ENCODE measurements at places on chromosomes 5 and 9.
A peak's percentile ranks its signal among the peaks of the same experiment; 100 is the strongest.

DNA sequence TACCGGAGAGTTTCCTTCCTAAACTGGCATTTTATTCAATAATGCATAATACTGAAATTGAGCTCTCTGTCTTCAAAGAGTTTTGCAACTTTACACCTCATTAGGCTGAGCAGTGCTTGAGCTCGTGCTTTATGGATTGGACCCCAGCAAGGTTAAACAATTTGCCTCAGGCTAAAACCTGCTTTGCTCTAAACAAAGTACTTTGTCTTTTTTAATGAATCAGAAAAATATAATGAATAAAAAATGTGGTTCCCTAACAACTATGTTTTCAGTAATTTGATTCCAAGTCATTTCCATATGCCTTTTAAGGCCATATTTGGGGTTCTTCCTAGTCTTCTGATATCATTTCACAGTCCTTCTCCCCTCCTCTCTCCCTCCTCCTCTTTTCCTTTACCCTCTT, 20.0 kb downstream of the ZNF366 start:
- DNase-seq: no peak

DNA sequence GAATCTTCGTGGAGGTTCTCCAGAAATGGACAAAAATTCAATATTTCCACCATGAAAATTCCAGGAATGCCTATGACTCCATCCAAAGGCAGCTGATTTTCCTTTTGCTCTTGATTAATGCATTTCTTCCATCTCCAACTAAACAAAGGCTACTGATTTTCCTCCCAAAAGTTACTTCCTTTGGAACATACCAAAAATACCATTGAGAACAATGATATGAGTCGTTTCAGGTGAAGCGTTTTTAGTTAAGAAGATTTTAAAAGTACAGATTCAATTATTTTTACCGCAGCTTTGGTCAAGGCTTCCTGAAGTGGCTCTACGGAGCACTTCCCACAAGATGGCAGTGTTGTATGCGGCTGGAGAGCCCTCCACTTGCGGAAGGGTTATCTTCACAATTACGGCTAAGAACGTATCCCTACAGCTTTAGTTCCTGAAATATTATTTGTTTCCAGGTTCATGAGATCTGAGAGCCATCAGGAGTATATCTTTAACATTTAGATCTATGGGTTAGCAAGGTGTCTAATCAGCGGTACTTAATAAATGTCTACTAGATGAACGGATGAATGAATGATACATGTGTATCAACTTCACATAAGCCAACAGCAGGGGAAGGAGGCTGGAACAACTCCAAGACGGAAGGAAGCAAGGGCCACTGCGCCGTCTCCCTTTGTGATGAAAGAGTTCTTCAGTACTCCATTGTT, 35.9 kb upstream of the ARSB start:
- DNase-seq: peak; percentile 4

GRCh38 chr9:130421802-130422276, 22.9 kb upstream of the ASS1 start:
- no peak for DNase-seq

GRCh38 chr5:138972836-138973235, 97.7 kb upstream of the LRRTM2 start:
- DNase-seq: no peak

DNA sequence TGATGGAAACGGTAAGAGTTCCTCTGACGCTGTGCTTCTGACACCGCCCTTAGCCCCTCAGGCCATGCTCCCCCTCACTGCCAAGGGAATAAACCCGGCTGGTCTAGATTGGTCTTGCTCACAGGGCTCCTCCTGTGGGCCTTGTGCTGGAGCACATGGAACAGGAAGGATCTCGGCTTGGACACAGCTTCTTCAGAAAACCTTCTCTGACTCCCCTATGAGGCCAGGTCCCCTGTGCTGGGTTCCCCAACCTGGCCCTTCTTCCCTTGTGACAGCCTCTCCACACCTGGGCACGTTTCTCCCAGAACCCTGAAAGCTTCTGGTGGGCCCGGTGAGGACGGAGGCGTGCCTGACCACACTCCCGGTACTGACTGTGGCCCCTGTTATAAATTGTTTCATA, 8.2 kb downstream of the SPATA31E1 start:
- no peak for DNase-seq

- no peak for DNase-seq
Observed at GRCh38 chr9:33228606-33229005, 11.4 kb upstream of the SPINK4 start.

GRCh38 chr9:125674981-125675973, 31.7 kb downstream of the MAPKAP1 start:
- no peak for DNase-seq

GRCh38 chr9:109143881-109144562, 23.0 kb downstream of the FRRS1L start:
- no peak for DNase-seq

GRCh38 chr5:51033215-51033614, 350.0 kb upstream of the ISL1 start:
- DNase-seq: no peak

DNA sequence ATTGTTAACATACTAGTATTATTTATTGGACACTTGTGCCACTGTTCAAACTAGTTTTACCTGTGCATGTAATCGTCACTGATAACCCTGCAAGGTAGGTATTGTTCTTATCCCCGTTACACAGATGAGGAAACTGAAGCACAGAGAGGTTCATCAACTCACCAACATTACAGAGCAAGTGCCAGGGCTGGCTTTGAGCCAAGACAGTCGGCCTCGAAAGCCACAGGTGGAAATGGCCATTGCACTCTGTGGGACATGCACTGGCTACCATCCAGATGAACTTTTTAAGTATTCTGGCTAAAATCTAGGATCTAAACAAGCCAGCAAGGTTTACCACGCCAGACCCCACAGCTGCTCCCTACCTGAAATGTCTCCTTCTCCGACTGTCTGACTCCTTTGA, 57.9 kb downstream of the TEX10 start:
- no peak for DNase-seq

DNA sequence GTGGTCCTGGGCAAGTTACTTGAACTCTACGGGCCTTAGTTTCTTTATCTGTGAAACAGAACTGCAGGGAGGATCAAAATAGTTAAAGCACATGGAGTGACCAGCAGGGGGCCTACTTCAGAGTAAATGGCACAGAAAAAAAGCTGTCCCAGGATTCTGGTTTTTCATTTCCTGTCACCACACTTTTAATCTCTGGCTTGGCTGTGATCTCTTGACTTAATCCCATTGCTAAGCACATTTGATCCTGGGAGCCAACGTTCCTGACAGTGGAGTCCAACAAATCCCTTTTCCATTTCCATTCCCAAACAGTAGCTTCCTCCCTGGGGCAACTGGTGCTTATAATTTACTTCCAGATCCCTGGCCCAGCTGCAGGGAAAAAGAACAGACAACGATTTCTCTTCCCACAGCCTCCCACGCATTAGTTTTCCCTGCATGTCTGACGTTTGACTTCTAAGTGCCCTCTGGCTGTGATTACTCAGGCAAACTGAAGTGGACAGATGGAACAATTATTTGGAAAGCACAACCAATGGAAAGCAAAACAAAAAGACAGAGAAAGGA, 136.5 kb upstream of the STK32A start:
- no peak for DNase-seq

GRCh38 chr5:37111426-37112382, 137.5 kb downstream of the CPLANE1 start:
- no peak for DNase-seq

- no peak for DNase-seq
Observed at GRCh38 chr9:98324801-98325200, 69.4 kb upstream of the TBC1D2 start.

- DNase-seq: no peak
Observed at GRCh38 chr9:125243792-125244260, 2.7 kb upstream of the HSPA5 start.

GRCh38 chr9:72648324-72649126, 127.1 kb downstream of the TMC1 start:
- no peak for DNase-seq

GRCh38 chr5:89956838-89957237, 452.7 kb downstream of the CETN3 start:
- no peak for DNase-seq

GRCh38 chr9:13705373-13705772, 425.9 kb upstream of the MPDZ start:
- DNase-seq: no peak

- DNase-seq: no peak
Observed at GRCh38 chr5:148992265-148992664, 70.6 kb downstream of the SH3TC2 start.

- DNase-seq: no peak
Observed at GRCh38 chr5:72829707-72830106, 13.2 kb downstream of the TNPO1 start.

GRCh38 chr5:147396070-147396823, 113.6 kb downstream of the DPYSL3 start:
- DNase-seq: no peak

DNA sequence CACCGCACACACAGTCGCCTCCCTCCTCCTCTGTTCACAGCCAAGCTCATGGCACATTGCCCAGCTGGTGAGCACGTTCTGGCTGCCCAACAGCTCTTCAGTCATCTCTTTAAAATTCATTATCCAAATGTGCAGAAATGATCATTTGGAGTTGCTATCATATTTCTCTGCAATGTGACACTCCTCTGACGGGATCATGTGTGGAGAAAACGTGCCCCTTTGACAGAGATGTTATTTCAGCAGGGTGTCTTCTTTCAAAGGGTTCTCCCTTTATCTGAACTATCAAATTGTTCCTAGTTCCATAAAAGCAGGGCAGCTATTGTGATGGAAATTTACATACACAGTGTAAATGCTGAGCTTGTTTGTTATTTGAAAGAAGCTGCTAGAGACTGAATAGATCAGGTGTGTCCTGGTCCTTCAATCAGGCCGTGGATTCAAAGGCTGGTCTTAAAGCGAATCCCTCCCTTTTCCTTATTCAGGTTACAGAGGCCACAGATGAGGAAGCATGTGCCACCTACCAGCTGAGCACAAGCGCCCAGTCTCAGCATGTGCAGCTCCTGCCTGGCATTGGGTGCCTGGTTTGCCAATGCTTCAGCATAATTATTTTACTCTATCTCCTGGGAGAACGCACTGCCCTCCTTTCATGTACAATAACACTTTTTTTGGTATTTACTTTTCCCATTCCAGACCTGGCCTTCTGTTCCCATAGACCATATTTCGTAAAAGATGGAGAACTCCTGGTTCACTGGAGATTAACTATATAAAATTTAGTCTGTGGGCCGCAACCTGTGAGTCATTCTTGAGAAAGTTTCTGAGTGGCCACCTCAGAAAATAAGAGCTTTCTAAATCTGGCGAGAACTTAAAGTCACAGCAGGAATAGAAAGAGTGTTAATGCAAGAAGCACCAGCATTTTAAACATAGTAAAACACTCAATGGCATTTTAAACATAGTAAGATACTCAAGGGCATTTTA, 433.7 kb downstream of the ENC1 start:
- DNase-seq: no peak

GRCh38 chr9:16075696-16076095, 522.9 kb downstream of the CCDC171 start:
- no peak for DNase-seq

DNA sequence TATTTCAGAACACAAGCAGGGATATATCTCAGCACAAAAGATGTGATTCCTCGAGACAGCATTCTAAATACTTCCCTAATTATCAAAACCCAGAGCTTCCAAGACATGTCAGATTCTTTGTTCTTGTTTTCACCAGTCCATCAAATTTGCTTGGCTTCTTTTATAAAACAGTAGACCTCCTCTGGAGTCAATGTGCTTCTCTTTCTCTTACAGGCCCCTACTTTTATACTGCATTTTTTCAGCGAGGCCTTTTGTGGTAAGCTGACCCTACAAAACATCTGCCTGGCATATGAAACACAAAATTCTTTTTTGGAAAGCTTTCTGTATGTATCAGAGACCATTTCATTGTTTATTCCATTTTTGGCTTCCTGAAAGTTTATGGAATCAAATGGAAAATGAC, 81.8 kb downstream of the ARSB start:
- no peak for DNase-seq
